ENCODE measurements at places on chromosomes 6 and 20.

GRCh38 chr6:144087789-144088426 is 7.5 kb downstream of the SF3B5 start:
- no peak for DNase-seq

- DNase-seq = no peak
Observed at GRCh38 chr6:81480139-81480538, 272.3 kb downstream of the TENT5A start.

DNA sequence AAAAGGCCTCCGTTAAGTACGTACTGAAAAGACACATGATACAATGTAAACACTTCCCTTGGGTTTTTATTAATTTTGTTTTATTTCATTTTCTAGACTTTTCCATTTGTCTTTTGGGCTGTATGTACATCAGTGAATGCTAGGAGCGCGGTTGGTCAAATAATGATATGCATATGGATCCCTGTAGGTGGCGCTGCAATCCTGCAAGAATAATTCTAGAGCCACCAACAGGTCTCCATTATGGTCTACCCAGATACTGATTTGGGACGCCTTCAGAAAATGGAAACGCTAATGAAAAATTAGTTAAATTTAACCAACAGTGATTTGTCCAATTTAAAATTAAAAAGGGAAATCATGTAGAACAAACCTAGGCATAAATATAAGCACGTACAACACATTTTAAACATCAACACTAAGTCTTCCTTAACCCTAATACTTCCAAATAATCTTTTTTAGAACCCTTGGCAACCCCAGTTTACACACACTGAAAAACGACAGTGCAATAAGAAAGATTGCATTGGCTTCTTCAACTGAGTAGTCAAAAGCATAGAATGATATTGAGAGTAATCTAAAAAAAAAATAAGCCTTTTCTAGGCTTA is 433.5 kb downstream of the RFPL4B start:
- DNase-seq = peak; percentile 69

GRCh38 chr6:44253307-44254101 is 3.8 kb downstream of the SLC35B2 start:
- peak; percentile 65 for DNase-seq

- DNase-seq = no peak
Observed at GRCh38 chr6:69098910-69099309, 463.8 kb downstream of the ADGRB3 start.

GRCh38 chr6:125157280-125157679 is 3.7 kb downstream of the TPD52L1 start:
- no peak for DNase-seq

DNA sequence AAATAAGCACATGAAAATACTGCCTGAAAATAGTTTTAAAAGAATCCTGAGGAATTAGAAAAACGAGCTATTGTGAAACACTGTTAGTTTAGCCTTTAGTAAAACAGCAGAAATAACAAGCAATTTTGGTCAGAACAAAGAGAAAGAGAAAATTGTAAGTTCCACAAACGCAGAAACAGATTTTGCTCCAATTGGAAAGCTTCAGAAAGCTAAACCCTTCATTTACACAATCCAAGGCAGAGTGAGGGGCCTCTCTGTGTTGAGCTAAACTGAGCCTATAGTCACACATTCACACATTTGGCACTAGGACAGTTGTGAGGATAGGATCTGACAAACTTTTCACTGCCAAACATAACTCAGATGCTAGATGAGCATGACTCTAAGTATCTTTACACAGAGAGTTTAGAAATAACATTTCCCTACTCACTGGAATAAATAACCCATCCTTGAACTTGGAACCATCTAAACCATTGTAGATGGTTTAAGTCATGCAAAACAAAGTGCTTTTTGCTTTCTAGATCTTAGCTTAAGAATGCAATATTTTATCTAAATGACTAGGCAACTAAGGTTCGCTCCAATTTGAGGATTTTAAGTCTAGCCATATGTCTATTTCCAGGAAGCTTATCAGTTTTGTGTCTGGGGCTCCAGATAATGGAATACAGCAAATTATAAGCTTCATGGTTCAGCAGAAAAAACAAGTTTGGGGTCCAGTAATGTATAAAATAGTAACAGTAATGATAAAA is 122.6 kb downstream of the SGK1 start:
- DNase-seq = no peak

DNA sequence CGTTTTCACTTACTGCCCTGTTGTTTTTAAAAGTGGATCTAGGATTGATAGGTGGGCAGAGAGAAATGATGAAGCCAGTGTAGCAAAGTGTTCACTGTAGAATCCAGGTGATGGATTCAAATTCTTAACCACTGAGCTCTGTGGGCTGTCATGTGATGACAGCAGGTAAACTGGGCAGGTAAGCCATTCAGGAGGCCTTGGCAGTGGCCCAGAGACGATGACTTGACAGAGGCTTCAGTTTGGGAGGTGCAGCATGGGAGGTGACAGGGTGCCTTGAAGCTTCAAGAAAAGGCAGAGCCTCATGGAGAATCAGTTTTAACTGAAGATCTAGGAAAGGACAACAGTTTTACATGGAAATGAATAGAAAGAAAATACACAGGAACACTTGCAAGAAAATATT is 2.0 kb downstream of the NAA20 start:
- no peak for DNase-seq

- no peak for DNase-seq
Observed at GRCh38 chr6:118295336-118295735, 252.8 kb upstream of the PLN start.

DNA sequence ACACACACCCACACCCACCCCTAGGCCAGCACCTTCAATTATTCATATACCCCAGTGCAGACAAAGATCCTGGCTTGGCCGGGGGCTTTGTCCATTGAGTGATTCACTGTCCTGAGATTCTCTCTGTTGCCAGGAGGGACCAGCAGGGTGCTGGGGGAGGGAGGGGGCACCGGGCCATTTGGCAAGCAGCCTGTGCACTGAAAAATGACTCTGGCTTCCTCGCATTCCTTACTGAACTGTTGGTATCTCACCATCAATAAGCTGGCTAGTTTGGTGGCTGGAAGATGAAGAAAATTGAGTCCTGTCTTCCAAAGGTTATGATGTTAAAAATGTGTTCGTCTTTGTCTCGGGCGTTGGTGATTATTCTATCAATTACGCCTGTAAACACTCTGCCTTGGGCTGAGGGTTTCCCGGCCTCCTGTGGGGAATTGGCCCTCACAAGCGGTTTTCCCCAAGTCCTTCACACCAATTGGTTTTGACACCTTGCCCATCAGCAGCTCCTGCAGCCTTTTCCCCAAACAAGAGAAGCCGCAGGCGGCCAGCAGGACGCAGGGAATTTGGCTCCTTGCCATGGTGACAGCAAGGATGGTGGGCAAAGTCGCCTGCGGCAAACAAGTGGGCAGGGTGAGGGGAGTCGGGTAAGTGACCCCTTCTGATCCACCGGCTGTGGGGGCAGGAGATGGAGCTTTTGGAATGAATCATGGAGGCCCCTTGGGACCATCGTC is 4.9 kb downstream of the VSTM2L start:
- peak; percentile 85 for DNase-seq

DNA sequence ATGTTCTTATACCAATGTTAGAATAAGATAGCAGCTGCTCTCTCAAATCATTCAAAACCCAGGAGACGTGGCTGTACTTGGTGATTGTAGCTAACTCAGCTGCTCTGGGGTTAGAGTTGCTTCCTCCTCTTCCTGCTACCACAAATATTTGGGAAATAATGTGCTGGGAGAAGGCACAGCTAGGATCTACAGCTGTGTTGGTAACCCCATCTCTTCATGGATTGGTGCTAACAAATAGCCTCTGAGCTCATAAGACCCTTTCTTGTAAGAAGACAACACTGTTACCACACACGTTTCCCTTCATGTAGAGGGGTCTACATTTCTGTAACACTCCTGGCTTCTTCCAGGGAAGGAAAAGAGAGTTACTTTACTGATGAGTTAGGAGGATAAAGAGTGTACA is 911.0 kb upstream of the CITED2 start:
- no peak for DNase-seq

DNA sequence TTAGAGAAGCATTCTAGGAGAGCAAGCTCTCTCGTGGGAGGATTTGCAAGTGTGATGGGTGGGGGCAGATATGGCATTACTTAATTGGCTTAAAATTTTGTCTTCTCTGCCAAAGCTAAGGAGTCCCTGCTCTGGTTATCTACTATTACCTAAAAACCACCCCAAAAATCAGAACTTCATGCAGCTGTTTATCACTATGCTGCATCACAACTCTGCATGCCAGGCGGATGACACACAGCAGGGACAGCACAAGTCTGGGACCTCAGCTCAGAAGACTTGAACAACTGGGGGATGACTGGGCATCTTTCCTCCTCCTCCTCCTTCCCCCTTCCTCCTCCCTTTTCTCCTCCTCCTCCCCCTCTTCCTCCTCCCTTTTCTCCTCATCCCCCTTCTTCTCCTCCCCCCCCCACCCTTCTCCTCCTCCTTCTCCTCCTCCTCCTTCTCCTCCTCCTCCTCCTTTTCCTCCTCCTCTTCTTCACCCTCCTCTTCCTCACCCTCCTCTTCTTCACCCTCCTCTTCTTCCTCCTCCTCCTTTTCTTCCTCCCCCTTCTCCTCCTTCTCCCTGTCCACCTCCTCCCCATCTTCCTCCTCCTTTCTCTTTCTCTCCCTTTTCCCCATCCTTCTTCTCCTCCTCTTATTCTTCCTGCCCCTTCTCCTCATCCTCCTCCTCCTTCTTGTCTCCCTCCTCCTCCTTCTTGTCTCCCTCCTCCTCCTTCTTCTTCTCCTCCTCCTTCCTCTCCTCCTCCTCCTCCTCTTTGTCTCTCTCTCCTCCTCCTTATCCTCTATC is 218.6 kb upstream of the PMEPA1 start:
- no peak for DNase-seq

DNA sequence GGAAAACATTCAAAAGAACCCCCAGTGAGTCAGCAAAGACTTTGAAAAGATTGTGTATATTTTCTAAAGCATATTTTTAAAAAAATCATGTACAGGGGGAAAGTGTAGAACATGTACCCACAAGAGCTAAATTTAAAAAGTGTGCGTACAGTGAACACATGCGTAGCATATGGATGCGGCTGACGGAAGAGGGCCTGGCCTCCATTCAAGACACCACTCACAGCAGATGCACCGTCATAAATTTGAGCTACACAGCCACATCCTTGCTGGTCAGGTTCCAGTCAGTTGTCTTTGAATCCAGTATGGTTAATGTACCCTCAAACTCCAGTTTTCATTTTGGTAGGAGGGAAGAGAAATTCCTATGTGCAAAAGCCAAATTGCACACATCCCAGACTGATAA is 54.3 kb upstream of the SPACA1 start:
- DNase-seq = no peak

- DNase-seq = no peak
Observed at GRCh38 chr6:113331021-113331420, 526.1 kb upstream of the MARCKS start.

- DNase-seq = no peak
Observed at GRCh38 chr6:76703786-76704185, 631.3 kb upstream of the IMPG1 start.

DNA sequence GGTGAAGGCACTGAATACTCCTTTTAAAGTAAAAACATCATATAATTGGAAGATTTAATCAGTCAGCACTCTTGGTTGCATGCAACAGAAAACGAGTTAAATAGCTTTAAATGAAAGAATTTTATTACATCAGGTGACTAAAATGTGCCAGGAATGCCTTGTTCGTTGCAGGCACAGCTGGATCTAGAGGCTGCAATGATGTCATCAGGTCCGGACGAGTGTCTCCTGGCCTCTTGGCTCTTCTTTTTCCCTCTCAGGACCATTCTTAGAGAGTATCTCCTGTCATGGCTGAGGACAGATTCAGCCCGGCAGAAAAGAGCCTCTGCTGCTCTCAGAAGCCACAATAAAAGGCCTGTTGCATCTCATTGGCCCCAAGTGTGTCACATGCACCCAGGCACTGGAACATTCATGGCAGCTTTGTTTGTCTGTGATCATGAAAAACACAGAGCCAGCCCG is 510.7 kb upstream of the SULF2 start:
- peak; percentile 32 for DNase-seq

- no peak for DNase-seq
Observed at GRCh38 chr6:35248300-35248699, 11.2 kb upstream of the ZNF76 start.

GRCh38 chr6:48169635-48170034 is 58.6 kb upstream of the PTCHD4 start:
- no peak for DNase-seq

Measured in ACHN (cell line).